ENCODE measurements at places on chromosomes 7 and 10.

GRCh38 chr7:74507538-74508319 lies 54.0 kb downstream of the GTF2IRD1 start:
- DNase-seq, result no peak

- DNase-seq, result no peak
These were observed 242.0 kb downstream of the AUTS2 start for GRCh38 chr7:69840248-69840647.

DNA sequence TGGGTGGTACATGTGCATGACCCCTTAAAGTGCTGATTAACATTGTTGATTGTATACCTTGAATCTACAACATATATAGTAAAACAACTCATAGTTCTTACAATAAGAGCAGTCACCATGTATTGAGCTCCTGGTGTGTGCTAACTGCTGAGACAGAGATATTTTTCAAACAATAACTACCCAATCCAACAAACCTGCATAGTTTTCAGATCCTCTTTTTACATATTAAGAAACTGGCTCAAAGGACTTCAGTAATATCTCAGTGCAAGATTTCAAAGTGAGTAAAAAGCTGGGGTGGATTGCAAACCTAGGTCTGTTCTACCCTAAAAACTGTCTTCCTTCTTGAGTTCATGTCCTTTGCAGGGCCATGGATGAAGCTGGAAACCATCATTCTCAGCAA lies 272.2 kb downstream of the SNX13 start:
- no peak for DNase-seq

DNA sequence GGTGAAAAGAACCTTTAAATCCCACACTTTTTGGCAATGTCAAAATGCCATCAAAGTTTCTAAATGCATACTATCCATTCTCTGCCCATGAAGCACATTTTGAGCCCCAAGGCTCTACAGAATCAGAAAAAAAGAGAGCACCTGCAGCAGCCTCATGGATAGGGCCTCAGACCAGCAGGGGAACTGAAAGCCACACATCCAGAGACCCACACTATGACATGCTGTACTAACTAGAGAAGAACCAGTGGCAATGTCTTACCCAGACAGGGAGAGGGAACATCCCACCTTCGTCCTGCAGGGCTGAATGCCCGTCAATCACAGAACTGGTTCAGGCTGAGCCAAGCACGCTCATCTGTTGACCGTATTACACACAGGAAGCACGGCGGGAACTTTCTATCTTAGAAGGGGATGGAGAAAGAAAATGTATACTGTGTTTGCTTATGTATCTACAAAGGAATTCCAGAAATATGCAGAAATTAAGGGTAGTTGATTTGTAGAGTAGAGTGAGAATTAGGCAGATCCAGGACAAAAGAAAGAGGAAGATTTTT lies 237.2 kb downstream of the GLI3 start:
- DNase-seq, result no peak

GRCh38 chr10:122255509-122256301 lies 15.4 kb upstream of the BTBD16 start:
- no peak for DNase-seq

DNA sequence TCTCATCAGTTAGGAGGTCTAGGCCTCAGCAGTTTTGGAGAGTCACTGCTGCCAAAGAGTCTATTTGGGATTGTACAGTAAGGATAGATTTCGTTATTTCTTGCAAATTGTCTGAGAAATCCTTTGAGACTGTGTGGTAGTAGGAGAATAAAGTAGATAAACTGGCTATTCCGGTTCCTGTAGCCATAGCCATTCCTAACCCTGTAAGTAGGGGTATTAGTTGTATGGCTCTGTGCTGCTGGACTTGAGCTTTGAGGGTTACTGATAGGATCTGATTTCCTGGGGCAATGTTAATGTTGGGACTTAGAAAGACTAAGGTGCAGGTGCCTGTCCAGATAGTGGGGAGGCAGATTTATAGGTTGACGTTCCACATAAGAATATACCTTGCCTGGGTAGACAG lies 36.1 kb upstream of the ZNF138 start:
- DNase-seq, result no peak

DNA sequence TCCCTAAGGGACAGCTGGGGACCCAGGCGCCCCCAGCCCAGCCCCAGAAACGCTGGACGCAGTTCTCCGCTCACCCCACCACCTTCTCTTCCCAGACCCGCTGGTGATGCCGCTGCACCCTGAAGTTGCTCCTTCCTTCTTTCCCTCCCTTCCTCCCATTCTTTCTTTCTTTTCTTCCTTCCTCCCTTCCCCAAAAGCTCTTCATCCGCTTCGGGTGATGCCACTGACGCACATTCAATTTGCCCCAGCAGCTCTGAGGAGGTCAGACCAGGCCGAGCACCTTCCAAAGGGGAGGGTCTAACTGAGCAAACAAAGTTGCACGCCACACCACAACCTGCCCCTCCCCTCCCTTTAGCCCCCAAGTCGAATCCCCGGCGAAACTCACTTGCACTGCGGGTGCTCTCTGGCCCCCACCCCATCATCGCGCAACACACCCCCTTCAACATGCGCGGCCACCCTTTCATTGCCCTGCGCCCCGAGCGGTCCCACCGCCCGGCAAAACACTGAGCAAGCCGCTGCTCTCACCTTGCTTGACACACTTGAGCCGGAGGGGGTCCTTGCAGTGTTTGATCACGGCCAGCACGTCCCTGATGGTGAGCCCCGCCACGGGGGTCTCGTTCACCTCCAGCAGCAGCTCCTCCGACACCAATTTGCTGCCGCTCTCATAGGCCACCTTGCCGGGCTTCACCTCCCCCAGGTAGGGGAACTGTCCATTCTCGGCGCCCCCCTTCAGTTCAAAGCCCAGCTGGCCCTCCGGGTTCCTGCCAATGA lies 787 bp downstream of the MAGI2 start:
- no peak for DNase-seq
